Stimulated activated CD4-positive, alpha-beta T cell treated with anti-CD3 and anti-CD28 coated beads, TNF-alpha, amount 100 ng/mL, for 48 hours (primary cell): ENCODE measurements at places on chromosomes 13 and 19.

- no peak for DNase-seq
Observed at GRCh38 chr13:83753912-83754624, 128.2 kb downstream of the SLITRK1 start.

DNA sequence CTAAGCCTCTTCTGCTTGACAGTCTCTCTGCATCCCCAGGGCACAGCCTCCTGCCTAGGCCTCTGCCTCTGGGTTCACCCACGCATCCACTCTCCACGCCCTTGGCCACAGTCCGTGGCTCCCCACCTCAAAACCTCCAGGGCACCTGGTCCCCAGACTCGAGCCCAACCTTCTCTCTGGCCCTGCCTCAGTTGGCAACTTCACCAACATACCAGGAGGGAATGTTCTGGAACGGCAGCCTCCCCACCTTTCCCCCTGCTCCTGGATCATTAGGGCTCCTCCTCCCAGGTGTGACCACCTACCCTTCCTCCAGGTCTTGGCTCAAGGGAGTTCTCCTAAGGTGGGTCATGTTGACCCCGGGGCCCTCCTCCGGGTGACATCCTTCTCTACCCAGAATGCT lies 69.1 kb downstream of the SOX1 start:
- no peak for DNase-seq

GRCh38 chr13:32902029-32902780 lies 114.0 kb upstream of the KL start:
- DNase-seq: no peak

GRCh38 chr19:58038688-58039204 lies 4.9 kb downstream of the ZSCAN1 start:
- DNase-seq: no peak

DNA sequence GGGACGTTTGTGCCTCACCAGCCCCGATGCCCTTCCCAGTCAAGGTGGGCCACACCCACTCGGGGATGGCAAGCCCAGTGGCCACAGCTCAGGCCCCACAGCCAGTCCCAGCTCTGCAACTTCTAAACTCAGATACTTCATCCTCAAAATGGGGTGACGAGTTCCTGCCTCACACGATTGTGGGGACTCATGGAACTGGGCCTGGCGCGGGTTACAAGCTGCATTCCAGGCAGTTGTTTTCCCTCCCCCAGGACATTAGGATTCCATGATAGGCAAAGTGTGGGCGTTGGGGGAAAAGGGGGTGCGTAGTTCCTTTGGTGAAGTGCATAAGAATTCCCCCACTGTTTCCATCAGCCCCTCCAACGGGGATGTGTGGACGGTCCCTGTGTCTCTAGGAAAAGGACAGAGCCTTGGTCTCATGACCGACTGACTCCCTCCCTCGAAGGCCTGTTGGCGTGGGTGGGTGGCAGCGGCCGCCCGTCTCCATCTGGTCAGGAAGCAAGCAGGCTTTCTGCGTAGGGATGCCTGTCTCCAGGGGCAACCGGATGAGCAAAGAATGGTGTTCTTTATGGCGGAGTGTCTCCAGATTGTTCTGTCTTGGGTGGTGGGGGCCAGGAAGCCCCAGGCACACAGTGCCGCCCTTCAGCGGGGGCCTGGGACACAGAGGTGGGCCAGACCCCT lies 21.1 kb upstream of the NPAS1 start:
- no peak for DNase-seq
